ENCODE measurements at places on chromosomes 4 and X. TPM values are rescaled to one million over a fixed set of nuclear protein-coding genes. Genes with fewer than 3 reads are reported as not detected.

ABCG2 gene
- polyA plus RNA-seq = 0.01 TPM

AFF2 gene
- polyA plus RNA-seq = 0.06 TPM

MND1 gene
- polyA plus RNA-seq = not detected

DNA sequence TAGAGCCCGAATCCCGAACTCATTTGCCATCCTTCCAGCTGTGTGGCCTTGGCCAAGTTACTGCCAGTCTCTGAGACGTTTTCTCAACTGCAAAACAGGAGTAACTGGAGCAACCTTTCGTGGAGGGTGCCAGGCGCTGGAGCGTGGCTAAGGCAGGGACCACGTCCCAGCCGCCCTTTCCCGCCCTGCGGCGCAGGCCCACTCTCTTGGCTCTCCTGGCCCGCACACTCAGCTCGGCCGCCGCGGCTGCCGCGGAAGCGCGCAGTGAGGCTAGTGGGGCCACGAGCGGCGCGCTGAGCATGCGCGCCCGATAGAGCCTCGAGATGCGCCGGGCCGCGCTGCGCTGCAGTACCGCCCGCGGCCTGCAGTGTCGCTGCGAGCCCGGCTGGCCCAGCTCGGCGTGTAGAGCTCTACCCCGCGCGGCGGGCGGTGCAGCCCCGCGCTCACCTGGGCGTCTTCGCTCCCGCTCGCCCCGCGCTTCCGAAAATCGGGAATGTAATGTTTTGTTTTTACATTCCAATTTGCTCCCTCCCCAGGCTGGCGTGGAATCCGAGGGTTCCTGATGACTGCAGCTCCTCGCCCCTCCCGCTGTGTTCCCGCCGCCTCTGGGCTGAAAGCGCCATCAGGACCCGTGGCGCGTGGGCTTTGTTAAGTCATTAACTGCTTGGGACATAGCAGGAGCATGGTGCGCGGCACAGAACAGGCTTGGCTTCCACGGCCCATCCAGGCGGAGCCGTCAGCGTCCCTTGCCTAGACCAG lies 4.0 kb upstream of the ZNF518B start:
- peaks cover 40% of the 10 kb centered on the region for H3K27me3 ChIP-seq
- no peak overlapping the region for H3K27ac ChIP-seq
- no peaks in the 10 kb centered on the region for H3K36me3 ChIP-seq

DNA sequence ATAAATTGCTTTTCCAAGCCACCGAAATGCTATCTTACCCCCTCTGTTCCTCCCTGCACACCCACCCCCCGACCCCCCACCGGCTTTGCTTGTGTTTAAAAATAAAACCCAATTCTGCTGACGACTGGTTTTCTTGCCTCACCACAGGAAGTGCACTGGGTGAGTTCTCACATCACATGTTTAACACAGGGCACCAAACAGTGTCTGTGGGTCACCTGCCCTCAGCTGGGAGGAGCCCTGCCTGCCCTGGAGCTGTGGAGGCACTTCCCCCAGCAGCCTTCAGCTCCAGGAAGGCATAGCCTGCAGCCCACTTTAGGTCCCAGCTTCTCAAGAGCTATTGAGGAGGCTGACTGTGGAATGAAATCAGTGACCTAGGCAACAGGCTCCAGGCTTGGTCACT lies 8.8 kb downstream of the TMEM255A start:
- H3K4me1 ChIP-seq = peaks cover 37% of the 10 kb centered on the region
- H3K27ac ChIP-seq = peak overlapping the region; percentile 22
- H3K27me3 ChIP-seq = no peaks in the 10 kb centered on the region
- H3K36me3 ChIP-seq = no peaks in the 10 kb centered on the region

PNMA6F gene
- not detected for polyA plus RNA-seq

VSIG1 gene
- polyA plus RNA-seq = 5.4 TPM

CSAG3 gene
- polyA plus RNA-seq = not detected

LUZP4 gene
- not detected for polyA plus RNA-seq

GRCh38 chr4:10977534-10977933 lies 293.0 kb upstream of the CLNK start:
- DNase-seq = peak; percentile 73
- H3K27me3 ChIP-seq = no peaks in the 10 kb centered on the region
- H3K4me3 ChIP-seq = no peak overlapping the region
- peaks cover 28% of the 10 kb centered on the region for H3K4me1 ChIP-seq

GRCh38 chr4:26763648-26764047 lies 97.0 kb upstream of the STIM2 start:
- no peaks in the 10 kb centered on the region for H3K36me3 ChIP-seq
- H3K27me3 ChIP-seq = no peaks in the 10 kb centered on the region
- no peak overlapping the region for H3K27ac ChIP-seq

DNA sequence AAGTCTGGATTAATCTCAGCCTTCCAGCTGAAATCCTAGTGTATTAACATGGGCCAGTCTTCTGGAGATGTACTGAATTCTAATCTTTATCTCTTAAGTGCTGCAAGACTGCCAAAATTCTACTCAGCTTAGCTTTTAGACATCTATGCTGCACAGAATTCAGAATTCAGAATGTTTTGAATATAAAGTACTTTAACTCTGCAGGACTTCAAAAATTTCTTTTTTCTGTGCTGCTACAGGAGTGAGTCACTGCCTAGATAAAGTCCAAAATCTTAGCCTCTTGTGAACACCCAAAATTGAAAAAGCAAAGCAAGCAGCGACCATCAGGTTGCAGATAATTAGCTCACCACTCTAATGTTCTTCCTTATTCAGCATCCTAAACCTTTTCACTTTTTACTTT lies 1092.6 kb upstream of the PCDH10 start:
- H3K36me3 ChIP-seq = no peaks in the 10 kb centered on the region
- H3K4me1 ChIP-seq = no peaks in the 10 kb centered on the region
- no peak for DNase-seq

- peaks cover 4% of the 10 kb centered on the region for H3K4me1 ChIP-seq
- H3K27ac ChIP-seq = no peak overlapping the region
Observed at GRCh38 chr4:128456171-128456570, 168.6 kb upstream of the PGRMC2 start.

- no peaks in the 10 kb centered on the region for H3K4me1 ChIP-seq
- no peaks in the 10 kb centered on the region for H3K27me3 ChIP-seq
- H3K27ac ChIP-seq = no peak overlapping the region
- no peaks in the 10 kb centered on the region for H3K36me3 ChIP-seq
- DNase-seq = no peak
- no peak overlapping the region for H3K4me3 ChIP-seq
Observed at GRCh38 chr4:37648084-37648817, 37.9 kb downstream of the RELL1 start.

DNA sequence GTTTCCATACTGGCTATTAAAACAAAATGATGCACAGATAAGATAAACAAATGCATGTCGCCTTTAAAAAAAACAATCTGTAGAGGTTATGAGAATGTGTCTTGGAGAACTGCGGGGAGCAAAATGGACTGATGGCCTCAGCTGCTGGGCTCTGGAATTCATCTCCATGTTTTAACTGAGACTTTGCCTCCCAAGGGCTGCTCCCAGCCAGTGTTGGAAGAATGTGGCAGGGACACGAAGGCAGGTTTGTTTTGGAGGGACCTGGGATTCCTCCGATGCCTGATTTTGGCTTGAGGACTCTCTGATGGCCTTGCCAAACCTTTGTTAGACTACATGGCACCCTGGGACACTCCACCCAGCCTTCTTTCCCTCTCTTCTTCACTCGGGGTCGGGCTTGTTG lies 83.5 kb upstream of the AP1S2 start:
- no peaks in the 10 kb centered on the region for H3K4me1 ChIP-seq
- H3K27me3 ChIP-seq = no peaks in the 10 kb centered on the region
- H3K36me3 ChIP-seq = no peaks in the 10 kb centered on the region
- DNase-seq = no peak
- H3K27ac ChIP-seq = no peak overlapping the region

SYTL5 gene
- 0.01 TPM for polyA plus RNA-seq

GRCh38 chrX:112190646-112191045 lies 108.1 kb upstream of the TRPC5 start:
- DNase-seq = no peak
- H3K4me1 ChIP-seq = no peaks in the 10 kb centered on the region
- H3K36me3 ChIP-seq = no peaks in the 10 kb centered on the region
- no peaks in the 10 kb centered on the region for H3K27me3 ChIP-seq
- no peak overlapping the region for H3K27ac ChIP-seq

DNA sequence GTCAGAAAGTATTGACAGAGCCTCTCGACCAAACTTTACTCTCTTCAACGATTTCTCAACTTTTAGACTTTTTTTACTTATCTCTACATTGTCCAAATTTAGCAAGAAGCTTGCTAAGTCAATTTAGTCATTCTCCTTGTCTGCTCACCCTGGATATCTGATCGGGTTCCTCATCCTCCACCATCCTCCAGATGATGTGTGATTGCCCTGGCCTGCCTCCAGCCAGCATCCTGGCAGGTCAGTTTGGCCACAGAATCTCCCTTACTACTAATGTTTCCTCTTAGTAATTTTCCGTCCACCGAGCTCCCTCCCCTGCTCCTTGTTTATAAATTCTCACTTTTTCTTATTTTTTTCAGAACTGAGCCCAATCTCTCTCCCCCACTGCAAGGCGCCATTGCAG lies 167.9 kb upstream of the ZFP42 start:
- H3K36me3 ChIP-seq = no peaks in the 10 kb centered on the region
- no peak overlapping the region for H3K4me3 ChIP-seq
- no peak for DNase-seq
- no peak overlapping the region for H3K27ac ChIP-seq
- H3K4me1 ChIP-seq = no peaks in the 10 kb centered on the region

- no peaks in the 10 kb centered on the region for H3K36me3 ChIP-seq
- H3K4me3 ChIP-seq = no peak overlapping the region
- no peak overlapping the region for H3K27ac ChIP-seq
- DNase-seq = no peak
Observed at GRCh38 chrX:133859860-133860259, 125.5 kb downstream of the GPC3 start.

- no peak overlapping the region for H3K4me3 ChIP-seq
- H3K27ac ChIP-seq = no peak overlapping the region
- H3K4me1 ChIP-seq = no peaks in the 10 kb centered on the region
- no peak for DNase-seq
- no peaks in the 10 kb centered on the region for H3K27me3 ChIP-seq
- no peaks in the 10 kb centered on the region for H3K36me3 ChIP-seq
Observed at GRCh38 chrX:151699746-151700145, 4.5 kb downstream of the PRRG3 start.

GRCh38 chrX:46262304-46262703 lies 282.9 kb downstream of the ZNF674 start:
- no peak overlapping the region for H3K27ac ChIP-seq
- H3K27me3 ChIP-seq = no peaks in the 10 kb centered on the region
- no peaks in the 10 kb centered on the region for H3K36me3 ChIP-seq
- H3K4me3 ChIP-seq = no peak overlapping the region
- H3K4me1 ChIP-seq = no peaks in the 10 kb centered on the region

GRCh38 chr4:17065821-17066220 lies 167.4 kb upstream of the LDB2 start:
- H3K4me3 ChIP-seq = no peak overlapping the region
- no peaks in the 10 kb centered on the region for H3K4me1 ChIP-seq
- no peak for DNase-seq
- H3K27ac ChIP-seq = no peak overlapping the region
- H3K27me3 ChIP-seq = no peaks in the 10 kb centered on the region

CXCL5 gene
- 0.17 TPM for polyA plus RNA-seq

GRCh38 chr4:139528377-139529005 lies 27.5 kb downstream of the SETD7 start:
- no peak overlapping the region for H3K27ac ChIP-seq
- peaks cover 35% of the 10 kb centered on the region for H3K36me3 ChIP-seq
- peaks cover 3% of the 10 kb centered on the region for H3K4me1 ChIP-seq
- no peaks in the 10 kb centered on the region for H3K27me3 ChIP-seq
- no peak overlapping the region for H3K4me3 ChIP-seq

DNA sequence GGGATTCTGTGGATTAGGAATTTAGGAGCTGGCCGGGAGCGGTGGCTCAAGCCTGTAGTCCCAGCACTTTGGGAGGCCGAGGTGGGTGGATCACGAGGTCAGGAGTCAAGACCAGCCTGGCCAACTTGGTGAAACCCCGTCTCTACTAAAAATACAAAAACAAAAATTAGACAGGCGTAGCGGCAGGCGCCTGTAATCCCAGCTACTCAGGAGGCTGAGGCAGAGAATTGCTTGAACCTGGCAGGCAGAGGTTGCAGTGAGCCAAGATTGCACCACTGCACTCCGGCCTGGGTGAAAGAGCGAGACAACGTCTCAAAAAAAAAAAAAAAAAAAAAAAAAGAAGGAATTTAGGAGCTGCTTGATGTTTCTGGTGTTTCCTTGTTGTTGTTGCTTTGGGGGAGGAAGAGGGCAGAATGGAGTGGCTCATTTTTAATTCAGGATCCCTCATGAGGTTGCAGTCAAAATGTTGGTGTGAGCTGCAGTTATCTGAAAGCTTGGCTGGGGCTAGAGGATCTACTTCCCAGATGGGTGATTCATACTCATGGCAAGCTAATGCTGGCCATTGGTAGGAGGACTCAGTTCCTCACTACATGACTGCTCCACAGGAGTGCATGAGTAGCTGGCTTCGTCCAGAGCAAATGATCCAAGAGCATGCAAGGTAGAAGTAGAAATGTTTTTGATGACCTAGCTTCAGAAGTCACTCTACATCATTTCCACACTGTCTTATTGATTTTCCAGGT lies 26.5 kb upstream of the JADE1 start:
- no peak overlapping the region for H3K27ac ChIP-seq
- no peak for DNase-seq
- no peaks in the 10 kb centered on the region for H3K36me3 ChIP-seq

KCTD8 gene
- not detected for polyA plus RNA-seq

FRMPD4 gene
- not detected for polyA plus RNA-seq

AKAP17A gene
- polyA plus RNA-seq = 240 TPM

GRCh38 chr4:30932581-30932980 lies 212.4 kb downstream of the PCDH7 start:
- H3K27me3 ChIP-seq = no peaks in the 10 kb centered on the region
- no peaks in the 10 kb centered on the region for H3K36me3 ChIP-seq
- no peak overlapping the region for H3K4me3 ChIP-seq
- DNase-seq = no peak

TCP11X1 gene
- not detected for polyA plus RNA-seq

GRCh38 chr4:4386736-4387392 lies at the start of gene NSG1:
Gene NSG1, plus strand, starts transcription at chr4:4387102. Its CDS starts 528 bp downstream, at chr4:4387630.
- H3K4me1 ChIP-seq = peaks cover 23% of the 10 kb centered on the region
- DNase-seq = no peak

DNA sequence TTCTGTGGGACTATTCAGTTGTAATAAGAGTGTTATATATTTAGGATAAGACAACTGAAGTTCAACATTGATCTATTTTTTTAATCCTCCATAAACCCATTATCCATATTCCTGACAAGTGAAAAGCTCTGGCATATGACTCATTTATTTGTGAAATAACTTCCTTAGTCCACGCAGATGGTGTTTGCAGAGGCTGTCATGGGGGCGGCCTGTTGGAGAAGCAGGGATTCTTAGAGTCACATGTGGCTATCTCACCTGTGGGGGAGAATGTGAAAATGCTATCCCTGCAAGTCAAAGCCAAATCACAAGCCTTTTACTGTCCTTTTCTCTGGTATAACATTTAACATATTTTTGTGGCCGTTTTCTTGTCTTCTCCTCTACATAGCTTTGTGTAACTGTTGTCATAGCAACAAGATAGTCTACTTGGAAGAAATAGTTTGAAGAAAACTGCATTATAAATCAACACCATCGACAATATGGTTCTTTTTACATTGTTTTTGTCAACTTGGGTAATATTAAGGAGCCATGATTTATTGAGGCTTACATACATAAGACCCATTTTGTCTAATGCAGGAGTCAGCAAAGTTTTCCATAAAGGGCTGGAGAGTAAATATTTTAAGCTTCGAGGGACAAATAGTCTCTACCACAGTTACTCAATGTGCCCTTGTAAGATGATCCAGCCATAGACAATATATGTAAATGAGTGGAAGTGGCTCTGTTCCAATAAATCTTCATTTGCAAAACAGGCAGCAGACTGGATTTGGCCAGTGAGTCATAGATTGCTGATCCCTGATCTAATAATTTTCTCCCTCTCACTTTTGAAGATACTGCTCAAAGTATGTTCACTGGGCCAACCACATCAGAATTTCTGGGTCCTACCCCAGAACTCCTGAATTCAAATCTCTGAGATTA lies 395.0 kb downstream of the DTHD1 start:
- no peaks in the 10 kb centered on the region for H3K36me3 ChIP-seq
- no peaks in the 10 kb centered on the region for H3K4me1 ChIP-seq
- H3K27me3 ChIP-seq = no peaks in the 10 kb centered on the region
- no peak overlapping the region for H3K4me3 ChIP-seq

Measured in B cell (primary cell).